Pancreas (tissue), 10 donors: ENCODE measurements at places on chromosomes 5 and 9. TPM values are rescaled to one million over a fixed set of nuclear protein-coding genes. Genes with fewer than 3 reads are reported as not detected.

GRCh38 chr9:79581794-79582193 lies 10.0 kb downstream of the TLE4 start:
- H3K36me3 ChIP-seq, result no peaks in the 10 kb centered on the region
- H3K4me3 ChIP-seq, result no peak overlapping the region
- DNase-seq, result no peak
- H3K4me1 ChIP-seq, result peaks cover 7% of the 10 kb centered on the region
- no peak overlapping the region for H3K27ac ChIP-seq

- H3K4me1 ChIP-seq, result no peaks in the 10 kb centered on the region
- no peaks in the 10 kb centered on the region for H3K36me3 ChIP-seq
- no peak for DNase-seq
Measured at GRCh38 chr9:134757216-134757975, 115.8 kb downstream of the COL5A1 start.

GRCh38 chr5:95721582-95722295 lies 9.4 kb upstream of the RHOBTB3 start:
- H3K27ac ChIP-seq, result no peak overlapping the region
- H3K4me3 ChIP-seq, result no peak overlapping the region
- no peaks in the 10 kb centered on the region for H3K27me3 ChIP-seq

DNA sequence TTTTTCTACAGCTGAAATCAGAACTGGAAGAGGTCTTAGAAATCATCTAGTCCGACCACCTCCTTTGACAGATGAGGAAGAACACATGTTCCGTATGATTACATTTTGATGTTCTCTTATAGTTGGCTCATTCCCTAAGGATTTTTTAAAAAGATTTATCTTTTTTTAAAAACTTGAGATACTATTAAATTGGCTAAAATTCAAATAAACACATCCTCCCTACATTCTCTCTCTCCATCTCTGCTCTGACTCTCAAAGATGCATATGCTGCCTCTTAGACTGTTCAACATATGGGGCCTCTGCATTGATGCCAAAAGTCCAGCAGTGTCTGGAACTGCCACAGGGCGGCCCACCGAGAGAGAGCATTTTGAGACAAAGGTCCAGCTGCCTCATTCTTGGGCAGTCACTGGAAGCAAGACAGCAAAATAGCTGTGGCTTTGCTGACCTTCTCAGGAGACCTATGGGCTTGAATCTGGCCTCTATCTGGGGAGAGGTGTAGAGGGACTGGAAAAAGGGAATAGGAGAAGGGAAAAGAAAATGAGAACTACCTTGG lies 12.8 kb upstream of the TSSK1B start:
- DNase-seq, result no peak
- H3K4me1 ChIP-seq, result peaks cover 10% of the 10 kb centered on the region
- no peak overlapping the region for H3K4me3 ChIP-seq
- no peaks in the 10 kb centered on the region for H3K36me3 ChIP-seq

GRCh38 chr5:109769597-109770291 lies 80.0 kb downstream of the MAN2A1 start:
- no peak overlapping the region for H3K4me3 ChIP-seq
- DNase-seq, result no peak
- no peaks in the 10 kb centered on the region for H3K36me3 ChIP-seq
- no peaks in the 10 kb centered on the region for H3K27me3 ChIP-seq
- no peak overlapping the region for H3K27ac ChIP-seq
- no peaks in the 10 kb centered on the region for H3K4me1 ChIP-seq

GRCh38 chr5:126809916-126810315 lies 33.0 kb downstream of the LMNB1 start:
- no peak overlapping the region for H3K4me3 ChIP-seq
- H3K4me1 ChIP-seq, result no peaks in the 10 kb centered on the region
- H3K27me3 ChIP-seq, result no peaks in the 10 kb centered on the region
- no peak for DNase-seq

- no peak overlapping the region for H3K4me3 ChIP-seq
- H3K36me3 ChIP-seq, result no peaks in the 10 kb centered on the region
- no peak overlapping the region for H3K27ac ChIP-seq
- no peaks in the 10 kb centered on the region for H3K27me3 ChIP-seq
- H3K4me1 ChIP-seq, result no peaks in the 10 kb centered on the region
Measured at GRCh38 chr5:169052207-169052606, 248.7 kb downstream of the SLIT3 start.

GRCh38 chr5:64768358-64769312 lies at the start of the genes CWC27 and SREK1IP1:
TSS of gene CWC27 (plus strand) at chr5:64768930. CDS start at chr5:64769147, 217 bp downstream.
TSS of gene SREK1IP1 (minus strand) at chr5:64768691. CDS start at chr5:64768517, 174 bp downstream.
- H3K27me3 ChIP-seq, result no peaks in the 10 kb centered on the region
- peak within 1 kb of the TSS; percentile 88 for H3K27ac ChIP-seq
- peak; percentile 86 for DNase-seq
- no peaks in the 10 kb centered on the region for H3K36me3 ChIP-seq
- H3K4me3 ChIP-seq, result peak within 1 kb of the TSS; percentile 72
- H3K4me1 ChIP-seq, result peaks cover 15% of the 10 kb centered on the region

- H3K4me1 ChIP-seq, result no peaks in the 10 kb centered on the region
- no peaks in the 10 kb centered on the region for H3K36me3 ChIP-seq
- no peaks in the 10 kb centered on the region for H3K27me3 ChIP-seq
- no peak overlapping the region for H3K27ac ChIP-seq
- no peak overlapping the region for H3K4me3 ChIP-seq
- no peak for DNase-seq
Measured at GRCh38 chr5:54388811-54389210, 66.7 kb upstream of the HSPB3 start.

GRCh38 chr5:3596261-3596825 lies 711 bp downstream of the IRX1 start:
- H3K27me3 ChIP-seq, result peaks cover 12% of the 10 kb centered on the region
- H3K4me1 ChIP-seq, result no peaks in the 10 kb centered on the region
- H3K36me3 ChIP-seq, result no peaks in the 10 kb centered on the region
- no peak overlapping the region for H3K27ac ChIP-seq

GRCh38 chr5:54659700-54660131 lies 142.2 kb downstream of the SNX18 start:
- no peaks in the 10 kb centered on the region for H3K4me1 ChIP-seq
- DNase-seq, result no peak
- H3K27me3 ChIP-seq, result no peaks in the 10 kb centered on the region
- no peak overlapping the region for H3K27ac ChIP-seq

- no peaks in the 10 kb centered on the region for H3K27me3 ChIP-seq
- no peaks in the 10 kb centered on the region for H3K4me1 ChIP-seq
- H3K4me3 ChIP-seq, result no peak overlapping the region
Measured at GRCh38 chr5:543755-544674, 19.8 kb upstream of the SLC9A3 start.

GRCh38 chr5:73488806-73489205 lies 9.4 kb upstream of the BTF3 start:
- H3K4me1 ChIP-seq, result no peaks in the 10 kb centered on the region
- DNase-seq, result no peak
- H3K4me3 ChIP-seq, result no peak overlapping the region
- H3K27me3 ChIP-seq, result peaks cover 6% of the 10 kb centered on the region
- no peaks in the 10 kb centered on the region for H3K36me3 ChIP-seq

- no peaks in the 10 kb centered on the region for H3K4me1 ChIP-seq
- no peak overlapping the region for H3K27ac ChIP-seq
- no peak overlapping the region for H3K4me3 ChIP-seq
- DNase-seq, result no peak
- no peaks in the 10 kb centered on the region for H3K36me3 ChIP-seq
Measured at GRCh38 chr9:16367605-16368231, 502.8 kb downstream of the BNC2 start.

GRCh38 chr9:7333719-7334118 lies 465.9 kb downstream of the DMAC1 start:
- H3K27ac ChIP-seq, result no peak overlapping the region
- H3K36me3 ChIP-seq, result no peaks in the 10 kb centered on the region
- H3K4me1 ChIP-seq, result no peaks in the 10 kb centered on the region
- H3K4me3 ChIP-seq, result no peak overlapping the region

GRCh38 chr5:40437452-40437861 lies 242.3 kb upstream of the PTGER4 start:
- no peaks in the 10 kb centered on the region for H3K4me1 ChIP-seq
- DNase-seq, result no peak
- H3K4me3 ChIP-seq, result no peak overlapping the region
- no peaks in the 10 kb centered on the region for H3K36me3 ChIP-seq
- no peaks in the 10 kb centered on the region for H3K27me3 ChIP-seq

- H3K4me1 ChIP-seq, result no peaks in the 10 kb centered on the region
- no peaks in the 10 kb centered on the region for H3K36me3 ChIP-seq
- no peak overlapping the region for H3K4me3 ChIP-seq
- H3K27me3 ChIP-seq, result no peaks in the 10 kb centered on the region
Measured at GRCh38 chr9:73081979-73082657, 69.5 kb upstream of the ANXA1 start.

DNA sequence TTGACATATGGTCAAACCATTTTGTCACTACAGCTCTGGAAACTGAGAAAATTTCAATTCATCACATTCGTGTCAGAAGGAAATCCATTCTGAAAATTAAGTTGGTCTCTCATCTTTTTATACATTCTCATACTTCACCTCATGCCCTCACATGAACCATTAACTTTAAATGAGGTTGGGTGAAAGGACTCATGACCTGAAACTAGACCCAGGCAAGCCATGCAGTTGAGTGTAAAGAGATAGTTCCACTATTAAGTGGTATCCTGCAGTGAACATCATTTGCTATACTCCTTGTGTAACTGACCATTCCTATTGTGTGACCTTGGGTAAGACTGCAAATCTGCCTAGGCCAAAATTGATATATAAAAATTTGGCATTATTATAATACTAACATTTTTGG lies 299.6 kb upstream of the GRIN3A start:
- no peaks in the 10 kb centered on the region for H3K4me1 ChIP-seq
- H3K27ac ChIP-seq, result no peak overlapping the region

DNA sequence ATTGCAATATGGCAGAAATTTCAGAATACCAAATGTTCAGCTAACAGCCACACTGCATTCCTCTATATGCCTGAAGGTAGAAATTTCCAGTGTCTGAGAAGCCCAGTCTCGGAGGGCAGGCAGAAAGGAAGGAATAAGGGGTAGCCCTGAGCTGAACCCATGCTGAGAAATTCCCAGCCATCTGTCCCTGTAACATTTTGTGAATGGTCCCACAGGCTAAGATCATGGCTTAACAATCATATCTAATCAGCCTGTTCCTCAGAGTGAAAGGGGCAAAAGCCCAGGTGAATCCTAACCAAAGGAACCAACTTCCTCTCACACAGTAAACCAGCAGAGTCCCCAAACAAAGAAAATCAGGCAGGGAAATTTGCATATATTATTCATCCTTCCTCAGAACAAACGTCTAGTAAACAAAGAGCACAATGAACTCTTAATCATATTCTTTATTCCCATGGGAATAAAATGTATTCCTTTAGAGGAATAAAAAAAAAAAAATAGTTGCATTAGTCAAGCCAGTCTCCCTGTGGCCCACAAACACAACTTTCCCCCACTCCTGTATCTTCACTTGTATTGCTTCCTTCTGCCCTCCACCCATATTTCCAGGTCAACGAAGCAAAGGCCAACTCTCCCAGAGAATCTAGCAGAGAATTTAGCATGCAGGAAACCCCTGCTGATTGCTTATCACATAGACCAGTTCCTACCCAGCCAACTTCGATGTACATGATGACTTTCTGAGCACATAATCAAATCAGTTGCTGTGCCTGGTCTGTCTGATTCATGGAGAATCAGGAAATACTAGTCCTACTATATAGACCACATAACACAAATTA lies 257.6 kb downstream of the FAM114A2 start:
- DNase-seq, result no peak
- no peaks in the 10 kb centered on the region for H3K27me3 ChIP-seq
- no peak overlapping the region for H3K27ac ChIP-seq
- H3K36me3 ChIP-seq, result no peaks in the 10 kb centered on the region

GRCh38 chr9:40907657-40908624 lies 220.5 kb downstream of the FOXD4L6 start:
- H3K27me3 ChIP-seq, result no peaks in the 10 kb centered on the region
- no peak for DNase-seq
- H3K27ac ChIP-seq, result no peak overlapping the region
- H3K4me1 ChIP-seq, result no peaks in the 10 kb centered on the region
- H3K36me3 ChIP-seq, result no peaks in the 10 kb centered on the region

GRCh38 chr5:52043543-52043942 lies 660.3 kb downstream of the ISL1 start:
- H3K27me3 ChIP-seq, result no peaks in the 10 kb centered on the region
- H3K27ac ChIP-seq, result no peak overlapping the region
- H3K4me3 ChIP-seq, result no peak overlapping the region
- no peak for DNase-seq
- no peaks in the 10 kb centered on the region for H3K36me3 ChIP-seq

DNA sequence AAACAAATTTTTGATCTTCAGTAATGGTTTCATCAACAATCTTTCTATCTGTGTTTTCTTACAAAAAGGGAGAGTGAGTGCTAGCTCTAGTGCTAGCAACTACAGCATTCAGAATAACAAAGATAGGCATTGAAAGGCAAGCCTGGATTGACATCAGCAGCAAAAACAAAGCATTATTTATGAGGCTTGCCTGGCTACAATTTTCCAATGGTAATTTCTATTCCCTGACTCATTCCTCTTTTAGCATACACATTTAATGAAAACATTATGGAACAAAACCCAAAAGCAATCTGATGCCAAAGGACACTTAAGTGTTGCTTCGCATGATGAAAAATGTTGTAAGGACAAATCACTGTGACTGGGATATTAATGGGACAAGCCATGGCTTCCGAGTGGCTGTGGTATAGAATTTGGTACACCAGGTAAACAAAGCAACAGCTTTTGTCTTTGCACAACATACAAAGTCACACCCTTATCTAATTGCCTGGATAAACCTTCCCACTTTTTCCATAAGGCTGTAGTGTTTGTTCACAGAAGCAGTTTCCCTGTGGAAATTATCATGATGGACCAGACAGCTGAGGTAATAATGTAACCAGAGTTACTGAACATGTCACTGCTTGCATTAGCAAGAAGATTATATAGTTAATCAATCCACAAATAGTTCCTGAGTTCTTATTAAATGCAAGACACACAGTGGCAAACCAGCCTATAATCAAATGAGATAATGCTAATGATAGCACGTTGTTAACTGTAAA lies 179.8 kb upstream of the EDIL3 start:
- no peak overlapping the region for H3K27ac ChIP-seq
- no peak overlapping the region for H3K4me3 ChIP-seq
- H3K4me1 ChIP-seq, result no peaks in the 10 kb centered on the region
- H3K36me3 ChIP-seq, result no peaks in the 10 kb centered on the region

- no peaks in the 10 kb centered on the region for H3K27me3 ChIP-seq
- no peaks in the 10 kb centered on the region for H3K4me1 ChIP-seq
- no peak overlapping the region for H3K27ac ChIP-seq
- no peaks in the 10 kb centered on the region for H3K36me3 ChIP-seq
Measured at GRCh38 chr9:91746904-91747303, 203.1 kb downstream of the ROR2 start.

GRCh38 chr5:172841-173251 lies 18.4 kb upstream of the LRRC14B start:
- H3K4me1 ChIP-seq, result no peaks in the 10 kb centered on the region
- H3K4me3 ChIP-seq, result no peak overlapping the region
- no peaks in the 10 kb centered on the region for H3K36me3 ChIP-seq
- no peak for DNase-seq
- no peak overlapping the region for H3K27ac ChIP-seq
- no peaks in the 10 kb centered on the region for H3K27me3 ChIP-seq

Gene TLX3
- total RNA-seq, result not detected

Gene GABBR2
- 0.09 TPM for total RNA-seq

Gene ADGRV1
- total RNA-seq, result 5.4 TPM

Gene EPB41L4A
- total RNA-seq, result 11.3 TPM

Gene OTULINL
- 13.0 TPM for total RNA-seq

Gene APBA1
- 1.8 TPM for total RNA-seq

Gene LRRC70
- total RNA-seq, result 0.63 TPM

Gene SUSD1
- total RNA-seq, result 2.8 TPM
